ENCODE measurements at places on chromosomes 4 and X. TPM values are rescaled to one million over a fixed set of nuclear protein-coding genes. Genes with fewer than 3 reads are reported as not detected.

Gene CHRDL1
- total RNA-seq = 140 TPM

Gene ATOH1
- total RNA-seq = not detected

Gene IBSP
- not detected for total RNA-seq

Gene MAGED2
- total RNA-seq = 176 TPM

Gene MED14
- 49.6 TPM for total RNA-seq

- DNase-seq = no peak
- no peaks in the 10 kb centered on the region for H3K36me3 ChIP-seq
- H3K4me1 ChIP-seq = no peaks in the 10 kb centered on the region
- H3K27ac ChIP-seq = no peak overlapping the region
- no peaks in the 10 kb centered on the region for H3K27me3 ChIP-seq
Measured at GRCh38 chrX:28312965-28313364, 274.3 kb upstream of the IL1RAPL1 start.

GRCh38 chrX:68261060-68261672 is 172.1 kb downstream of the OPHN1 start:
- no peaks in the 10 kb centered on the region for H3K36me3 ChIP-seq
- no peak overlapping the region for H3K27ac ChIP-seq
- no peak for DNase-seq
- no peaks in the 10 kb centered on the region for H3K4me1 ChIP-seq

DNA sequence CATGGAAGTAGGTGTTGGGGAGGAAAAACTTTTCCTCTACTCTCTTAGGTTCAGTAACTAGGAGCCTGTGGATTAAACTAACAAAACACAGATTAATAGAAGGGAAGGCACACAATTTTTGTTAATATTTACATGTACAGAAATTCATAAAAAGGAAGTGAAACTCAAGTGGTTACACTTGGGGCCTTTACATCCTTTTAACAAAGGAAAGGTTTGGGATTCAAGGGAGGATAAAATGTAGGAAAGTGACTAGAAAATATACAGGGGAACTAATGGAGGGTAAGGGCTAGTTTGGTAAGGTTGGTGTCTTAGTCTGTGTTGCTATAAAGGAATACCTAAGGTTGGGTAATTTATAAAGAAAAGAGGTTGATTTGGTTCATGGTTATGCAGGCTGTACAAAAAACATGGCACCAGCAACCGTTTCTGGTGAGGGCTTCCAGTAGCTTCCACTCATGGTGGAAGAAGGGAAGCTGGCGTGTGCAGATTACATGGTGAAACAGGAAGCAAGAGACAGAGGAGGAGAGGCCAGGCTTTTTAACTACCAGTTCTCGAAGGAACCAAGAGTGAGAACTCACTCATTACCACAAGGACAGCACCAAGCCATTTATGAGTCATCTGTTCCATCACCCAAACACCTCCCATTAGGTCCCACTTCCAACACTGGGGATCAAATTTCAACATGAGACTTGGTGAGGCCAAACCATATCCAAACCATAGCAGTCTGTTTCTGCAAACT is 124.4 kb downstream of the CHRDL1 start:
- H3K27ac ChIP-seq = no peak overlapping the region
- H3K4me3 ChIP-seq = no peak overlapping the region
- DNase-seq = no peak
- H3K36me3 ChIP-seq = no peaks in the 10 kb centered on the region

DNA sequence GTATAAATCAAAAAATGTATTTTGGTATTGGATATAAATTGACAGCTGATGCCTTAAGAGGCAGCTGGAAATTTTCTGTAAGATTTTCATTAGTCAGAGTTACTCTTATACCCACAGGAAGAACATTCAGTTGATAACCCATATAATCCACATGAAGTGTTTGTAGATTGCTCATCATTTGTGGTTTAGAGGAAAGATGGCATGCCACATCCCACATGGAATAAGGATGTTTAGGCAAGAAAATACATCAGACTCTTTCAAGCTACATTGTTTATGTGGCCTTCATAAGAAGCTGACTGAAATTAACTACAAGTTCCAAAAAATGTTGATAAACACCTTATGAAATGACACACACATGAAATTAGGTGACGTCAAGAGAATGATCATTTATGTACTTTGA is 56.6 kb downstream of the AREG start:
- no peaks in the 10 kb centered on the region for H3K36me3 ChIP-seq
- DNase-seq = no peak
- no peaks in the 10 kb centered on the region for H3K27me3 ChIP-seq
- H3K4me3 ChIP-seq = no peak overlapping the region

GRCh38 chrX:15948318-15948660 is 93.7 kb upstream of the AP1S2 start:
- no peaks in the 10 kb centered on the region for H3K27me3 ChIP-seq
- H3K4me1 ChIP-seq = no peaks in the 10 kb centered on the region
- H3K27ac ChIP-seq = no peak overlapping the region
- no peaks in the 10 kb centered on the region for H3K36me3 ChIP-seq
- no peak for DNase-seq

GRCh38 chr4:6840062-6840976 is 57.8 kb downstream of the KIAA0232 start:
- DNase-seq = no peak
- no peaks in the 10 kb centered on the region for H3K36me3 ChIP-seq
- no peaks in the 10 kb centered on the region for H3K27me3 ChIP-seq
- H3K4me1 ChIP-seq = peaks cover 16% of the 10 kb centered on the region
- H3K4me3 ChIP-seq = no peak overlapping the region

DNA sequence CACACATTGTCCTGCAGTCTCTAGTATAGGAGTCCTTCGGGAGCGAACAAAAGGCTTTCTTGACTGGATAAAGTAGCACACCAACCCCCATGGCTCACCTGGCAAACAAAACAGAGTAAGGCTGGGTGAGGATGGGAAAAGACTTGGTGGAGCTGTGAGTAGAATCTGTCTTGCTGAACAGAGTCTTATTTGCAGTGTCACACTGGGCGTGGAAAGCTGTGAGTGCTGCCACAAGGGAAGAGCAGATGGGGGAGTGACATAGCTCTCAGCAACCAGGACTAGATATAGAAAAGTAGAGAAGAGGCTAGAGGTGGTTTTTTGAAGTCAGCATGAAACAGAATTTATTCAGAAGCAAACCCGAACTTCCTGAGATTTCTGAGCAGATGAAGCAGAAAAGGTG is 137.2 kb upstream of the ESX1 start:
- no peak overlapping the region for H3K4me3 ChIP-seq
- no peak for DNase-seq
- no peaks in the 10 kb centered on the region for H3K4me1 ChIP-seq
- H3K27me3 ChIP-seq = no peaks in the 10 kb centered on the region

DNA sequence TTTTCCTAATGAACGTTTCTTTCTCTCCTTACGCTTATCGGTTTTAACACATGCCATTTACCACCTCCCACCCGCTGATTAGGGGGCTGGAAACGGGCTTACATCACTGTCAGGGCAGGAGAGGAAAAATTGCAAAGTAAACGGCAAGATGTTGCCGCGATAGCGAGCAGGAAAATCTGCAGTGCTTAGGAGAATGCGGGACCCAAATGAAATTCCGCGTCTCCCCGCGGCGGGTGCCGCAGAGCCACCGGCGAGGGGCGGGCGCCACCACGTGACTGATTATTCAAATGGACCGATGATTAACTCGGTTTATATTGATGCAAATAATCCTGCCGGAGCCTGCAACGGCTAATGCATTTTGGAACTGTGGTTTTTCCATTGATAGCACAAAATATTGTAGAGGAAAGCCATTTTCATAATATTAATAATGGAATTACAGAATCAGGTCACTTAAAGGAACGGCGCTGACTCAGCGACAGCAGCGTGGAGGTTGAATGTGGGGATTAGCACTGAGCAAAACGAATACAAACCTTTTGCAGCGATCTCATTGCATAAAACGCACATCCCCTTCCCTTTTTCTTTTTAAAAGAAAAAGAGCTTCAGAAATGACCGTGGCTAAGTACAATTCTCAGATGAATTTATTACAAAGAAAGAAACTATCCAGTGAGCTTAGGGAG is 224.2 kb downstream of the STIM2 start:
- no peaks in the 10 kb centered on the region for H3K36me3 ChIP-seq
- H3K4me3 ChIP-seq = no peak overlapping the region
- no peaks in the 10 kb centered on the region for H3K27me3 ChIP-seq
- H3K27ac ChIP-seq = no peak overlapping the region
- DNase-seq = peak; percentile 5

DNA sequence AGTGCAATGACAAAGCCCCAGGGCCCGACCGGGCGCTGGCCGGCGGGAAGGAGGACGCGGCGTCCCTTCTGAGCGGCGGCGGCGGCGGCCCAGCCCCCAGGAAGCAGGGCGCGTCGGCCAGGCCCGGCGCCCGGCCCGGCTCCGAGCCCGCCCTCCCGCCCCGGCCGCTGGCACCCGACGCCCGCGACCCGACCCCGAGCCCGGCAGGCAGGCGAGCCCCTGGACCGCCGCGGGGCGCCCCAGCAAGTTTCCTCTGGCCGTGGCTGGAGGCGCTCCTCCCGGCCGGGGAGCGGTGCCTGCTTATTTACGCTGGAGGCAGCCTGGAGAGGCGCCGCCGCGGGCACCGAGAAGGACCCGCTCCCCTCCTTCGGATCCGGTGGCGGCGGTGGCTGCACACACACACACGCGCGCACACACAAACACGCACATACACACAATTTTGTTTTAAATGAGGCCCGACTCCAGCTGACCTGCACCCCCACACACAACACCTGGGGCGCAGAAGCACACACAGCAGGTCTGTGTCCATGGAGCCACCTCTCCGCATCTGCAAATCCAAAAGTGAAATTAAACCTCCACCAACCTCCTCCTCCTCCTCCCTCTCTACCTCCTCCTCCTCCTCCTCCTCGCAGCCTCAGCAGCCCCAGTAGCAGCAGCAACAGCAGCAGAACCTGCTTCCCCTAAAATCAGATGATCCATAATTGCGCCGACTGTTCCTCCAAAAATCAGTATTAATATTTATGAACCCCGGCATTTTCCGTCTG is 669 bp downstream of the IRF2 start:
- H3K4me1 ChIP-seq = peaks cover 9% of the 10 kb centered on the region
- no peaks in the 10 kb centered on the region for H3K36me3 ChIP-seq
- DNase-seq = peak; percentile 40
- H3K27me3 ChIP-seq = no peaks in the 10 kb centered on the region

DNA sequence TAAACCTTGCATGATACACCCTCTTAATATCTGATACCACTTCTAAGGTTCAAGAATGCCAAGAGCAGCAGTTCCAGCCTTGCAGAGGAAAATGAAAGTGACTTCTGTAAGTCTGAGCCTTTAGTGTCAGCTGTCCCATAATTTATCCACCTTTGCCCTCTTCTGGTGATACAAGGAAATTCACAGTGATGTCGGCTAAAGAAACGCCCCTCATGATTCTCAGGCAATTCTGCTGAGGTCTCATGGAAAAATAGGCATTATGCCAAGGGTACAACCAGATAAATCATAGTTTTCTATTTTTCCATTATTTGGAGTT is 172.2 kb upstream of the CXCL13 start:
- no peaks in the 10 kb centered on the region for H3K27me3 ChIP-seq
- DNase-seq = peak; percentile 28
- peaks cover 4% of the 10 kb centered on the region for H3K4me1 ChIP-seq
- no peak overlapping the region for H3K4me3 ChIP-seq
- no peaks in the 10 kb centered on the region for H3K36me3 ChIP-seq

GRCh38 chr4:71405791-71406190 is 67.0 kb downstream of the SLC4A4 start:
- H3K4me3 ChIP-seq = no peak overlapping the region
- H3K36me3 ChIP-seq = no peaks in the 10 kb centered on the region
- peaks cover 3% of the 10 kb centered on the region for H3K4me1 ChIP-seq
- no peak for DNase-seq
- H3K27me3 ChIP-seq = no peaks in the 10 kb centered on the region

DNA sequence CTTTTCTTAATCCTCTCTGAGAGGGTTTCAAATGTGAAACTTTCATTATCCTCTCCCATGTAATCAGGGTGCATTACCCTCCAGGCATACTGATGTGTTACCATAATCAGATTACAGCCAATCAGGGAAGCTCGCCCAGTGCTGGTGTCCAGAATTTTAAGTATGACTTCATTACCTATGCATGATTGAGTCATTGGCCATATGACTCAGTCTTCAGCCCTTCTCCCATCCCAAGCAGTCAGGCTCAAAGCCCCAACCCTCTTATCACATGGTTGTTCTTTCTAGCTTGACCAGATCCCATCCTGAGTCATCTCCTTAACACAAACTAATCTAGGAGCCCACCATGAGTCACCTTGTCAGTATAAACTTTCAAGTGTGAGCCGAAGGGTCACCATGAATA is 1668.1 kb upstream of the AGA start:
- no peak overlapping the region for H3K27ac ChIP-seq
- H3K27me3 ChIP-seq = no peaks in the 10 kb centered on the region
- H3K4me1 ChIP-seq = no peaks in the 10 kb centered on the region
- no peaks in the 10 kb centered on the region for H3K36me3 ChIP-seq
- no peak for DNase-seq

GRCh38 chr4:156313497-156313896 is 359.8 kb upstream of the CTSO start:
- H3K27ac ChIP-seq = no peak overlapping the region
- DNase-seq = no peak
- no peaks in the 10 kb centered on the region for H3K36me3 ChIP-seq

DNA sequence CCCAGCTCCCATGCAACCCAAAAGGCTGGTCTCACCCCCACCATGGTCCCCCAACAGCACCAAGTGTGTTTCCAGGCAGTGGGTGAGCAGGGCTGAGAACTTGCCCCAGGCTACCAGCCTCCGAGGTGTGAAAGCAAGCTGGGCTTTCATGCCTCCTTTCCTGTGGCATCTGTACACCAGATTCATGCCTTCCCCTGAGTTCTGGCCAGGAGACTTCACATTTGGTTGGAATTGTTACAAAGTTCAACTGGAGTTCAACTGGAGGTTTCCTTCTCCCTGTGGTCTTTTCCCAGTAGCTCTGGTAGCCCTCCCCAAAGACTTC is 77.6 kb upstream of the RAB40AL start:
- H3K4me3 ChIP-seq = no peak overlapping the region
- no peak overlapping the region for H3K27ac ChIP-seq
- DNase-seq = no peak
- H3K27me3 ChIP-seq = no peaks in the 10 kb centered on the region

- H3K27ac ChIP-seq = peak overlapping the region; percentile 41
- no peak overlapping the region for H3K4me3 ChIP-seq
- no peaks in the 10 kb centered on the region for H3K36me3 ChIP-seq
- no peaks in the 10 kb centered on the region for H3K27me3 ChIP-seq
- H3K4me1 ChIP-seq = peaks cover 13% of the 10 kb centered on the region
Measured at GRCh38 chr4:152072906-152073305, 312.1 kb upstream of the GATB start.

DNA sequence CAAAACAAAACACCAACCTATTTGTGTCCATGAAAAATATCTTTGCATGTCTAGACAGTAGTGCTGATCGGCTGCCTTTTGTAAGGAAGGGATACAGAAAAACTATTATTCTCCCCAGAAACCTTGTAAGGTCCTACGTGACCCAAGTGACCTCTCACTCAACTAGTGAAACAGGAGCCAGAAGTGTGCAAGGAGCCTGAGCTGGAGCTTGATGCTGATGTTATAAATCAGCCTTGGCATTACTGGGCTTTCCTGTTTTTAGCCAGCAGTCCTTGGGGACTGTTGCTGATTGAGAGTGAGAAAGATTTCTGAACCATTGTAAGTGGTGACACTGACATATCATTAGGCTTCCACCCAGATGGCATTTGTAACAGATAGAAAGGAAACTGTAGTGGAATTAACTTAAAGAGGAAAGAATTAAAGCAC is 100.8 kb upstream of the LIMCH1 start:
- no peak overlapping the region for H3K27ac ChIP-seq
- H3K36me3 ChIP-seq = no peaks in the 10 kb centered on the region
- H3K4me1 ChIP-seq = peaks cover 56% of the 10 kb centered on the region
- H3K27me3 ChIP-seq = no peaks in the 10 kb centered on the region
- DNase-seq = no peak

GRCh38 chr4:71334465-71334882 is 4.3 kb upstream of the SLC4A4 start:
- H3K4me1 ChIP-seq = no peaks in the 10 kb centered on the region
- H3K27me3 ChIP-seq = no peaks in the 10 kb centered on the region
- no peaks in the 10 kb centered on the region for H3K36me3 ChIP-seq
- H3K27ac ChIP-seq = no peak overlapping the region
- no peak for DNase-seq
